Stimulated activated CD4-positive, alpha-beta T cell treated with anti-CD3 and anti-CD28 coated beads, Interleukin-4, amount 100 ng/mL, for 24 hours (primary cell): ENCODE measurements at places on chromosomes 5 and 9.
A peak's percentile ranks its signal among the peaks of the same experiment; 100 is the strongest.

DNA sequence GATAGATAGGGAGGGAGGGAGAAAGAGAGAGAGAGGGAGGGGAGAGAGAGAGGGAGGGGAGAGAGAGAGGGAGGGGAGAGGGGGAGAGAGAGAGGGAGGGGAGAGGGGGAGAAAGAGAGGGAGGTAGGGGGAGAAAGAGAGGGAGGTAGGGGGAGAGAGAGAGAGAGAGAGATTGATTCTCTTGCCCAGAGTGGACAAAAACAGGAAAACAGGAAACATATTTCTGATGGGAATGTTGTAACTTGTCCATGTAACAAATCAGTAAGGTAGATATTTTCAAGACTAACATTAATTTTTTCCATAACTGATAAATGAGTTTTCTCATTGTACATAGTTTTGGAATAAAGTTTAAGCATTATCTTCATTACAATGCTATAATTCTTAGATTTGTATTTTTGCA lies 811.7 kb upstream of the GRAMD2B start:
- no peak for DNase-seq

GRCh38 chr9:4857163-4857810 lies 64.5 kb downstream of the RCL1 start:
- DNase-seq: no peak

GRCh38 chr9:124618476-124618875 lies 111.3 kb upstream of the NR5A1 start:
- DNase-seq: no peak

GRCh38 chr9:3506164-3506563 lies 19.6 kb downstream of the RFX3 start:
- no peak for DNase-seq

DNA sequence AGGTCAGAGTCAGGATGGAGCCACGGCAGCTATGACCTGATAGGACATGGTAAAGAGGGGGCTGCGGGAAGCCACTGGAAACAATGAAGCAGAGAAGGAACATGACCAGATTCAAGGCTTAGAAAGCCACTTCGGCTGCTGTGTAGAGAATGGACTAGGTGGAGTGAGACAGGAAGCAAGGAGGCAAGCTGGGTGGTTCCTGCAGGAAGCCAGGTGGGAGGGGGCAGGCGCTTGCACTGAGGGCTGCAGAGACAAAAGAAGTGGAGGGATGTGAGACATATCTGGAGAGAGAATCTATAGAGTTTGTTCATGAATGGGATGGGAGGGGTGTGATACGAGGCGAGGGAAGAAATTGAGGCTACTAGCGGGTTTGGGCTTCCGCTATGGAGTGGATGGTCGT lies 19.0 kb upstream of the N4BP3 start:
- no peak for DNase-seq

DNA sequence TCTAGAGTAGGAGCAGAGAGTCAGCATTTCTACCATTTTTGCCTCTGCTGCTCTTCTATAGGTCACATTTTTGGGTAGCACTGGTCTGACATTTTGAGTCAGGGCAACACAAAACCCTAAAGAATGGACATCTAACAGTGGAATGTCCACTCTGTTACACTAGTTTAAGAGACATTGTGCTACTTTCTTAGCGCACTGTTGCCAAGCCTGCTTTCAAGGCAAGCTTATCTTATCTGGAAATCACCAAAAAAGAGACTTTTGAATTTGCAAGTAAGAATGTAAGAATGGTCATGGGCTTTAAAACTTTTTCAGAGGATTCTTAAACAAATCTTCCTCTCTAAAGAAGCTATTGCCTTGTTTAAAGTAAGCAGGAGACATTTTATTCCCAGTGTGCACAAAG lies 73.0 kb upstream of the STARD4 start:
- no peak for DNase-seq

- DNase-seq: no peak
Measured at GRCh38 chr9:6307551-6308096, 20.6 kb upstream of the TPD52L3 start.

- no peak for DNase-seq
Measured at GRCh38 chr9:81656871-81657337, 32.4 kb downstream of the TLE1 start.

DNA sequence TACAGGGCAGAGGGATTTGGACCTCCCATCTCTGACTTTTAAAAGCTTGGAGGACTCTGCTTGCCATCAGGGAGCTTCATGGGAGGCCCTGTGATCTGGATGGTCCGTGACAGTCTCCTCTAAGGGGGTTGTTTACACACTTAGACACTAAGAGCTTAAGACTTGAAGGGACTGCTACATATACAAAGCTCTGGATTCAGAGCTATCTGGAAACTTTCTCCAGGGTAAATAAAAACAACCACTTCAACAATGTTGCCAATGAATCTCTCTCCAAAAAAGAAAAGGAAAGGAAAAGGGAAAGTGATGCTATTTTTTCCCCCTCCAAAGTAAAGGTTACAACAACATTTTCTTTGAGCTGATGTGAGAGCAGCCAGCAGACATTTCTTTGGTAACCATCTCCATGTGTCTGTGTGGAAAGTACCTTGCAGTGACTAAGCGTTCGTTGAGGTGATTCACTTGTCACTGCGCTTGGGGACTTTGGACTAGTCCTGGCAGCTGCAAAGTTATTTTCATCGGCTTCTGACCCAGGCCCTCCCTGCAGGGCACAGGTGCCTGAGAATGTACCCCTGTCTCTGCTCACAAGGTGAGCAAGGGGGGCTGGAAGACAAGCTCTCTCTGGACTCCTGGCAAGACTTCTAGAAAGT lies 262.1 kb upstream of the KLF4 start:
- DNase-seq: no peak

DNA sequence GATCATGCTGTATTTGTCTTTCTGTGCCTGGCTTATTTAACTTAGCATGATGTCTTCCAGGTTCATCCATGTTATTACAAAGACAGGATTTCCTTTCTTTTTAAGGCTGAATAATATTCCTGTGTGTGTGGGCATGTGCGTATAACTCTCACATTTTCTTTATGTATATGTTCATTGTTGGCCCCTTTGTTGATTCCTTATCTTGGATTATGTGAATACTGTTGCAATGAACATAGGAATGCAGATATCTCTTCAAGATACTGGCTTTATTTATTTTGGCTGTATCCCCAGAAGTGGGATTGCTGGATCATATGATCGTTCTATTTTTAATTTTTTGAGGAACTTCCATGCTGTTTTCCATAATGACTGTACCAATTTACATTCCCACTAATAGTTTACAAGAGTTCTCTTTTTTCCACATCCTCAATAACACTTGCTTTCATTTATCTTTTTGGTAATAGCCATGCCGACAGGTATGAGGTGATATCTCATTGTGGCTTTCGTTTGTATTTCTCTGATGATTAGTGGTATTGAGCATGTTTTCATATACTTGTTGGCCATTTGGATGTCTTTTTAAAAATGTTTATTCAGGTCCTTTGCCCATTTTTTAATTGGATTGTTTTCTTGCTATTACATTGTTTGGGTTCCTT lies 38.0 kb downstream of the CREBRF start:
- no peak for DNase-seq

GRCh38 chr5:59833448-59833847 lies 60.1 kb downstream of the PDE4D start:
- no peak for DNase-seq

- no peak for DNase-seq
Measured at GRCh38 chr5:2899311-2899710, 147.8 kb upstream of the IRX2 start.

DNA sequence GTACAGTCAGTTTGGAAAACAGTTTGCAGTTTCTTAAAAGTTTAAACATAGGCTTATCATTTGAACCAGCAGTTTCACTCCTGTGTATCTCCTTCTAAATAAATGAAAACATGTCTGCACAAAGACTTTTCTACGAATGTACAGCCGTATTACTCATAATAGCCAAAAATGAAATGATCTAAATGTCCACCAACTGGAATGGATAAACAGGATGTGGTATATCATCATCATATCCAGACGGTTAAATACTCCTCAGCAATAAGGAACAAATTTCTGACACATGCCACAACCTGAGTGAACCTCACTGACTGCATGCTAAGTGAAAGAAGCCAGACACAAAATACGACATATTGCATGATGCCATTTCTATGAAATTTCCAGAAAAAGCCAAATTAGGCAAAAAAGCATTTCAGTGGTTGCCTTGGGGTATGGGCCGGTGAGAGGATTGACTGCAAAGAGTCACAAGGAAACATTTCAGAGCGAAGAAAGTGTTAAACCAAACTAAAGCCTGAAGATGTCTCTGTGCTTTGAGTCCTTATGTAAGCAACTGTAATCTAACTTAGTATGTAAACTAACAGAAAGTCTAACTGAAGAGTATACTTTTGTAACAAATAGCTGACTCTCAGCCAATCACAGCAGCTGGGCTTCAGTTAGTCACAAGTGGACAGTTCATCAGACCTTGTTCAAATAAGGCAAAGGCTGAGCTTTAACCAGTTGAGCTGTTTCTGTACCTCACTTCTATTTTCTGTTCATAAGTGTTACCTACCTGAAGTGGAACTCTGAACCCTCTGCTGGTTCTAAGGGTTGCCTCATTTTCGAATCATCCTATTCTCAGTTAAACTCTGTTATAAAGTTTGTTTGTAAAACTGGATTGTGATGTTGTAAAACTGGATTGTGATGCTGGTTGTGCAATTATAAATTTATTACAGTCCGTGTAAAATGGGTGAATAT lies 65.2 kb downstream of the TRIO start:
- no peak for DNase-seq

DNA sequence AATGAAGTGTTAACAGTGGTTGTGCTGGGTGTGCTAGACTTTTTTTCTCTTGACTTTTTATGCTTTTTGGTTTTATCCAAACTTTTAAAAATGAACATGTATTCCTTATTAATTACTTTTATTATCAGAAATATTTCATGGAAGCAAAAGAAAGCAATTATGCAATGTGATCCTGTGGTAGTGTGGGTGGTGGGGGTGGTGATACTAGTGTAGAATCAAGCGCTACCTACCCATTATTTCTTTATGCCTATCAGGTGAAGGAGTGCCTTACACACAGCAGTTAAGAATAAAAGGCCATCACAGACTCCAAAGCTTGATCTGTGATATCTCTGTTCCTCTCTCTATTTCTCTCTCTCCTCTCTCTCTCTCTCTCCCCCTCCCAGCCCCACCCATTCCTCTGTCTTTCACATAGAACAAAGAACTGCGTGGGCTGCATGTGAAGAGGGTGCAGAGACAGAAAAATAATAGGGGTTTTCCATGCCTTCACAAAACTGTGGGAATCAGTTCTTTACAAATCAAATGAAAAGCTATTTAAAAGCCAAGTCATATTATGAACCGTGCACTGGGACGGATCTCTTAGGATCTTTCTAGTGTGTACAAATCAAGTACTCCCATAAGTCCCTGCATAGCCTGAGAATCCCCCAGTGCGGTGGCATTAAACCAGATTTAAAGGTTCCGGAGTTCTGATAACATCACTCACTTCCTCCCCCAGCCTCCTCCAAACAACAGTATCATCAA lies 351.2 kb downstream of the RAB3C start:
- DNase-seq: peak; percentile 29

DNA sequence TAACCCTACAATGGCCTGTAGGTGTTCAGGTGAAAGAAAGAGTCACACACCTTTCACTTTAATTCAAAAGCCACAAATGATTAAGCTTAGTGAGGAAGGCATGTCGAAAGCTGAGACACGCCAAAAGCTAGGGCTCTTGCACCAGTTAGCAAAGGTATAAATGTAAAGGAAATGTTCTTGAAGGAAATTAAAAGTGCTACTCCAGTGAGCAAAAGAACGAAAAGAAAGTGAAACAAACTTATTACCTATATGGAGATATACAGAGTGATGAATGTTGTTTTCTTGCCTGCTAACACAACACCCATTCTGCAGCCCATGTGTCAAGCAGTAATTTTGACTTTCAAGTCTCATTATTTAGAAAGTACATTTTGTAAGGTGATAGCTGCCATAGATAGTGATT lies 254.2 kb upstream of the SLC24A2 start:
- DNase-seq: peak; percentile 13

DNA sequence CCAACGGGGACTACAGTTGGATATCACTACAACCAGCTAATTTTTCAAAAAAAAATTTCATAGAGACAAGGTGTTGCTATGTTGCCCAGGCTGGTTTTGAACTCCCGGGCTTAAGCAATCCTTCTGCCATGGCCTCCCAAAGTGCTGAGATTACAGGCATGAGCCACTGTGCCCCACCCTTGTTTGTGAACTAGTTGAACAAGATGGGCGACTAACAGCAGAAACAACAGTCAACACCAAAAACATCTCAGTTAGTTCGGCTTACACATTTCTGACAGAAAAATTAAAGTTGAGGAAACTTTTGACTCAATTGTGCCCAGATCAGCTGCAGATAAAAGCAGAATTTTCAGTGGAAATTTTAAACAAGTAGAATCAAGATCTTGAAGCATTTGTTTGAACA lies 470.1 kb downstream of the TLE4 start:
- no peak for DNase-seq

DNA sequence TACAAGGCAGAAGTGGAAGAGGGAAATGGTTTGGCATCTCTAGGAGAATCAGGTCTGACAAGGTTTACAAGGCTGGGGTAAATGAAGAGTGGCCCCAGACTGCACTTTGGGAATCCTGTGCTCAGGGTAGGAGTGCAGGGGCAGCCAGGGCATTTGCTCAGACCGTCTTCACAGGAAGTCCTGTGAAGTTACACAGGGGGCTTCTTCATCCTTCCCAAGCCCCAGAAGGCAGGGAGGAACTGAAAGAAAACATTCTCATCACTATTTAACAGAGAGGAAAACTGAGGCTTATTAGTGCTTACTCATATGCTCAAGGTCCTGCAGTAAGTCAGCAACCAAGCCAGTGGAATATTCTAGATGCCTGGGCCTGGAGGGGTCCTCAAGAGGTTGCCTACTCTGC lies 80.7 kb downstream of the NRG2 start:
- no peak for DNase-seq

- no peak for DNase-seq
Measured at GRCh38 chr5:41337724-41338123, 124.4 kb upstream of the C6 start.

GRCh38 chr9:97906236-97906831 lies 16.0 kb downstream of the TRMO start:
- DNase-seq: peak; percentile 38

- no peak for DNase-seq
Measured at GRCh38 chr5:116371431-116371830, 203.2 kb downstream of the SEMA6A start.

- DNase-seq: no peak
Measured at GRCh38 chr9:93193388-93194220, 9.7 kb downstream of the WNK2 start.

DNA sequence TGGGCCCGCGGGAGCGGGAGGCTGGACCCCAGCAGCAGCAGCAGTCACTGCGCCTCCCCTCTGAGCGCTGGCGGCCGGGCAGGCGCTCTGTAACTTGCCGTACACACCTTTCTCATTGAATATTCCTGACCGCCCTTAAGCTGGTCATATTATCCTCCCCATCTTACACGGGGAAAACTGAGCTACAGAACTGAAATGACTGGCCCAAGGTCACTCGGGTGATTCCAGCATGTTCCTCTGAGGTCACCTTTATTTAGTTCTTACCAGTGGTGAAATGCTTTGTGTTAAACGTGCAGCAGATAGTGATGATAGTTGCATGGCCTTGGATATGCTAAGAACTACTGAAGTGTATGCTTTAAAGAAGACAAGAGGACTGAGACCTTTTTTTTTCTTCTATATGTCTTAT lies 607 bp downstream of the UQCRQ start:
- DNase-seq: no peak

GRCh38 chr9:91775011-91775707 lies 174.9 kb downstream of the ROR2 start:
- DNase-seq: peak; percentile 65

- DNase-seq: no peak
Measured at GRCh38 chr9:94085062-94085639, 887 bp downstream of the PTPDC1 start.
